Activated effector memory CD4-positive, alpha-beta T cell treated with Interleukin-2 at 50 U/mL for 16 hours (primary cell): ENCODE measurements at places on chromosomes 2 and 18.

DNA sequence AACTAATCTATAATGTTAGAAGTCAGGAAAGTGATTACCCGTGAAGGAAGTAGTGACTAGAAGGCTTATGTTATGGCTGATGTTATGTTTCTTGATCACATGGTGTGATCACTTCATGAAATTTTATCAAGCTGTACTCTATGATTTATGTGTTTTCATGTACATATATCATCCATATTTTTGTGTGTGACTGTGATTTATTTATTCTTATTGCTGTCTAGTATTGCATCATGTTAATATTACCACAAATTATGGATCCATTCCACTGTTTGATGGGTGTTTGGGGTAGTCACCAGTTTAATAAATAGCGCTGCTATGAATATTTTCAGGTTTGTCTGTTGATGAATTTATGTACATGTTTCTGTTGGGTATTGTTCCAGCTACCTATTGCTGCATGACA lies 59.4 kb downstream of the SH2D6 start:
- no peak for DNase-seq

DNA sequence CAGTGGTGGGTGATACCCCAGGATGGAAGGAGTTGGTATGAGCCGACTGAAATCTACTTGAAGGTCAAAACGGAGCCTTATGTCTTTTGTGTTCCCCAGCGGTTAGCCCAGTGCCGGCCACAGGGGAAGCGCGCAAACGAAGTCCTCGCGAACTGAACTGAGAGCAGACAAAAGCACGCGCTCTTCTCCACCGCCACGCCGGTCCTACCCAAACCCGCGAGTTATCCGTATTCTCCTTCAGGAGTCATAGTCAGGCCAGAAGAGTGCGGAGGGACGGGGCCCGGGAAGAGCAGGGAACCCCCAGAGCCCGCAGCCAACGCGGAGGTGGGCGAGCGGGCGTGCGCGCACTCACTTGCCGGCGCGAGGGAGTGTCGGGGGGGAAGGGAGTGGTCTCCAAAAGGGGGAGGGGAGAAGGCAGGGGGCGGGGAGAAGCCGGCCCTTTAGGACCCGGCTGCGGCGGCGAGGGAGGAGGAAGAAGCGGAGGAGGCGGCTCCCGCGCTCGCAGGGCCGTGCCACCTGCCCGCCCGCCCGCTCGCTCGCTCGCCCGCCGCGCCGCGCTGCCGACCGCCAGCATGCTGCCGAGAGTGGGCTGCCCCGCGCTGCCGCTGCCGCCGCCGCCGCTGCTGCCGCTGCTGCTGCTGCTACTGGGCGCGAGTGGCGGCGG lies at the start of gene IGFBP2:
IGFBP2 (plus strand) TSS at position 469 of the 664 bp plus-strand sequence; CDS start at position 573, 104 bp downstream.
- no peak for DNase-seq

DNA sequence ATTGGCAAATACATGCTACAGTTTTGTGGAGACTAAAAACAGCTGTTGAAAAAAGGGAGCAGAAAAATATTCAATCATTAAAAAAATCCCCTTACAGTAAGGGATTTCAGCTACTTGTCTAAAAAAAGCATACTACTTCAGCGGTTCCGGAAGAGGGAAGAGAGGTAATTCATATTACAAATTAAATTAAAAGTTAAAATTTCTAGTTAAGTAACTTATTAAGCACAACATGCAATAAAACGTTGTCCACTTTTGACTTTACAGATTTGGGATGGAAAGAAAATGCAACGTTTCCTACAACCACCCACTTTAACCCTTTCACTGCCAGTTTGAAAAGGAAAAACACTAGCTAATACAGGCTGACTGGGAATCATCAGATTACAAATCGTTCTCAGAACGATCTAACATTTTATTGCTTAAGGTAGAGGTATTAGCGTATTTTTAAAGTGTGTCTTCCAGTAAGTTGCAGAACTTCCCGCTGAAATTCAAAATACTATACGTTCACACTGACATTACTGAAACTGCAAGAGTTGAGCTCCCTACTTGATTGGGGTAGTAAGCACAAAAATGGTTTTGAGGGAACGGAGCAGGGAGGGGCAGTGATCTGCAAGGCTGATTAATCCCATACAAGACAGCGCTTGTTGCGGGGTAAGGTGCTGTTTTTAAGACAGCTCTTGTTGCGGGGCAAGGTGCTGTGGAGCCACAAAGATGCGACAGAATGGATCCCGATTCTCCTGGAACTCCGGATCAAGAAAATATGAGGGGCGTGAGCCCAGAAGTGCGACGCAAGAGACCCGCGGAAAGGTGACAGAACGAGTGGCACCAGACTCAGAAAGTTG lies 743 bp downstream of the HADHA start:
- DNase-seq = no peak

- DNase-seq = no peak
Observed at GRCh38 chr2:235773188-235773928, 279.5 kb downstream of the AGAP1 start.

- DNase-seq = no peak
Observed at GRCh38 chr18:75116809-75117208, 92.1 kb downstream of the PTGR3 start.

DNA sequence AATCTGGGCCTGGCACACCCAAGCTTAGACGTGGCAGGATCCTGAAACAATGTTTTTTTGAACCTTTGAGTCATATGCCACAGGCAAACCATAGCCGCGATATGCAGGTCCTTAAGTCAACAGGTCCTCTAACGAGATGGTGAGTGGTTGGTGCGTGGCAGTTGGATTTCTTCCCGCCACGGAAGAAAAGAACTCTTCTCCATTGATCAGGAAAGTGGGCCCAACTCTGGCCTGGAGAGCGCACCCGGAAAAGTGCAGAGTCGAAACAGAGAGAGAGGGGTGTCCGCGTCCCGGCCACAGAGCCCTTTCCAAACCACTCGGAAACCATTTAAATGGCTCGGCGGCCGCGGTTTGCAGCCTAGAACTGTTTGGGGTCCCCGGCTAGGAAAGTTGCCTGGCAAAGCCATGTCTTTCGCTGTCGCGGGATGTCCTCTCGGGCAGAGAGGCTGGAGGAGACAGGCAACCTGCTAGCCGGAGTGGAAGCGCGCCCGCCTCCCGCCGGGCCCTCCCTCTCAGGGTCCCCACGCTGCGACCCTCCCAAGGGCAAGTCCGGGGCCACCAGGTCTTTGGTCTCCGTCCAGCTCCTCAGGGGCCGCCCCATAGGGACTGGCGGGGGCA lies 777 bp downstream of the GALNT3 start:
- DNase-seq = no peak

- no peak for DNase-seq
Observed at GRCh38 chr2:161373942-161374341, 42.2 kb upstream of the TBR1 start.

GRCh38 chr2:229831805-229832509 lies 89.9 kb downstream of the TRIP12 start:
- DNase-seq = no peak

DNA sequence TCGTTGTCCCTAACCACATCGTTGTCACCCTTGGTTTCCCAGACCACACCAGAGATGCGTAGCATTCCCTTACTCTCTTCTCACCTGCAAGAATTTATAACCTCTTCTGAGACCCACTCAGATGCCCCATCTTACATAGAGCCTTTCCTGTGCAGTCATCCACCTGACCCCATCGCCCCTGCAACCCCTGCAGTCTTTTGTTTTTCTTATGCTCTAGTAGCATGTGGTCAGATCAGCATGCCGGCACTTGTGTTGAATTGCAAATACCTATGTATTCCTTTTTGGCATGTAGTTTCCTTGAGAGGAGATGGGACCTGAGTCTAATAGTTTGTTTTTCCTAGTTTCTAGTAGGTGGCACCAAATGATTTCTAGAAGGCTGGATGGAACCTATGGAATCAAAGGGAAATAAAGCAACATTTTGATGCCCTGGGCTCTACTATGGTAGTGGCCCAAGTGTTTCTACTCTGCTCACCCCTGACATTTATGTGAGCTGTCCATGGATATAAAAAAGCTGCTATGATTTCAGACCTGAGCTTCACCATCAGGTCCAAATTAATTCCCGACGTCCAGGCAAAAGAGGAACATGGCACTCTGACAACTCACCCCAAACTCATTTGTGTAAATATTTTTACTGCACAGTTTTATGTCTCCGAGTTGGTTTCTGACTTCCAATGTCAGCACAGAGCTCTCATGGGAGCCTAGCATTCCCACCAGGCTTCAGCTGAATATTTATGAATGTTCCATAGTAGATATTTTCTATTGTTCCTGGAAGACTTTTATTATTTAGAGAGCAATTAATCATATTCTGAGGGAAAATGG lies 143.6 kb downstream of the RNF144A start:
- no peak for DNase-seq

GRCh38 chr2:10962004-10962403 lies 50.3 kb downstream of the KCNF1 start:
- no peak for DNase-seq

DNA sequence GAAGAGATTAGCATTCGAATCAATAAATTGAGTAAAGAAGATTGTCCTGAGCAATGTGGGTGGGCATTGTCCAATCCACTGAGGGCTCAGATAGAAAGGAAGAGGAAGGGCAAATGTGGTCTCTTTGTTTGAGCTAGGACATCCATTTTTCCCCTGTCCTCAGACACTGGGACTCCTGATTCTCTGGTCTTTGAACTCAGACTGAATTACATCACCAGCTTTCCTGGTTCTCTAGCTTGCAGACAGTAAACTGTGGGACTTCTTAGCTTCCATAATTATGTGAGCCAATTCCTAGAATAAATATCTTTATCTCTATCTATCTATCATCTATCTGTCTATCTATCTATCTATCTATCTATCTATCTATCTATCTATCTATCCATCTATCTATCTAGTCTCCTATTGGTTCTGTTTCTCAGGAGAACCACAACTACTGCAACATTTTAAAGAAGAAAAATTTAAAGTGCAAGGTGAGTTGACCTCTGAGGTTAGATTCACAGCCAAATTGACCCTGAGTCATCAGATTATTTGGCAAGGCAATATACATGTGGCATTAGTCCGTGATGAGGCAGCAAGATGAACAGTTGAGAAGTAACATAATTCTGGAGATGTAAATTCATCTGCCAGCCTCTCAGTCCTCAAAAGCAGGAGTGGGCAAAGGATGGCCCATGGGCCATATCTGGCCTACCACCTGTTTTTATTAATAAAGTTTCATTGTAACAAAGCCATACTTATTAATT lies 191.4 kb downstream of the PDE11A start:
- no peak for DNase-seq

DNA sequence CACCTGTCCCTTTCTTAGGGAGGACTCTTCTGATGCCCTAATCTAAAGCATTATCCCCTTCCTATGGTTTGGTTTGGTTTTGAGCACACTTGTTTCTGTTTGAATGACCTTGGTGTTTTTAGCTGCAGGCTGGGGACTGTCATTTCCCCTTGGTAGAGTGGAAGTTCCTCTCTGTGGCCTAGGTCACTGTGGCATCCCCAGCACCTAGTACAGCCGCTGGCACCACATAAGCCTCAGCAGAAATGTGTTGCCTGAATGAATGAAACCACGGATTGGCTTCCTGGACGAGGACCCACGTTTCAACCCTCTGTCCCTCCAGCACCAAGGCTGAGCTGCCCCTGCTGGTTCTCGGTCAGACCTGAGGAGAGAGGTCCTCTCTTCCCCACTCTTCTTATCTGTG lies 159.9 kb downstream of the CTIF start:
- DNase-seq = no peak

- DNase-seq = no peak
Observed at GRCh38 chr2:129457277-129457818, 522.1 kb upstream of the RAB6C start.

DNA sequence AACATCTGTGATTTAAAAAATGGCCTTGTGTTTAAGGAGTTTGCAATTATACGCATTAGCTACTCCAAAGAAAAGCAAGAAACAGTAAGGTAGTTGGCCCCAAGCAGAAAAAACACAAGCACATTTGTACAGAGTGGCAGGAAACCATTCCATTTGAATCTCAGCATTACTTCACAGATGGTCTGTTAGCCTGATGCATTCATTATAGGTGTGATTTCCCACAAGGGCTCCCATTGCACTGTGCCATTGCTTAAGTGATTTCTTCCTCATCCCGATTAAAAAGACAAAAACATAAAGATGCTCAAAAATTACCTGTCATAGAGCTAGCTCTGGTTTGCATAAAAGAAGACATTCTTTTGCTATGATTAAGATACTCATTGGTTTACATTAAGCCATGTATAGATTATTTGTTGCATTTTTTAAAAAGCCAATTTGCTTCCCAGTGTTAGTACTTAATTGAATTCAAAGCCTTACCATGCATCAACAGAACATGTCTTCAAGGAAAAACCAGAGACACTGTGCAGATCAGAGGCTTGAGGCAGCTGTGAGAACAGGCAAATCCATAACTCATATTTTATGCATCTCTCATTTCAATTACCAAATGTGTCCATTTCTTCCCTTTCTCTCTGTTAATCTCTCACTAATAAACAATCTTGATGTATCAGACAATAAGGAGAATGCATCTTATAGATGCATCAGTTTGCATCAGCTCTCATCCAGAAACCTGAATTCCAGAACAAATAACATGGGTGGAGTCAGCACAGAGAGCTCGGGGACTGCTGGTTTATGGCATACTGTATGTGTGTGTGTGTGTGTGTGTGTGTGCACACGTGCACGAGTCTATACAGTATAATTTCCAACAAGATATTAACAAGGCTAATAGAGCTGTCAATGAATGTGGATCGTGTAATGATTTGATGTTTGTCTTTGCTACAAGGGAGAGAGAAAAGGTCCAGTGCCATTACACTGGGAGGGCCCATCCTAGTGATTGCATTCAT lies 558.6 kb upstream of the HS6ST1 start:
- no peak for DNase-seq

- DNase-seq = no peak
Observed at GRCh38 chr2:118321432-118322105, 233.3 kb downstream of the INSIG2 start.

DNA sequence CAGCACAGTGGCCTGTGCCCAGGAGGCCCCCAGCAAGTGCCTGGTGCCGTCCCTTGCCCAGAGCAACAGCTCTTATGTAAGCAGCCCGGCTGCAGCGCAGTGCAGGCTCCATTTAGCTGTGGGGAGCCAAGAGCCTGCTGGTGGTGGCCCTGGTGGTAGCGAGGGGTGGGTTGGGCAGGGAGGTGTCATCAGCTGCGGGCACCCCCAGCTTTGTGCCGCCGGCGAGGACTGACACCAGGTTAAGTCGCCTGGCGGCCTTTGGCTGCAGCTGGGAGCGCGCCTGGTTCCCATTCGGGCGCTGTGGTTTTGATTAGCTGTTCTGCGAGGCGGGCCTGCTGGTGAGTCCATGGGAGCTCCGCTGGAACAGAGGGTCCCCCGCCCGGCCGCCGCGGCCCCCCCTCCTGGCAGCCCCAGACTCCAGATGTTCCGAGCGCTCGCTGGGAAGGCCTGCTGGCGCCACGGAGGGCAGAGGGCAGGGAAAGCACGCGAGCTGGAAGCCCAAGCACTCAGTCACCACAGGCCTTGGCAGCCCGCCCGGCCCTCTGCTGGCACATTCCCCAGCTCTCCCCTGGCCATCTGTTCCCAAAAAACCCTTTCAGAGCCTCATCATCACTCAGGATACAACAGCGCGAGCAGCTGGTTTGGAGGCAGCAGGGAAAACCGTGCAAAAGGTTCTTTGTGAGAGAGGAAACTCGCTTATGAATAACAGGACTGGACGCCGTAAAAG lies 18.4 kb downstream of the ATOH8 start:
- no peak for DNase-seq
